ENCODE measurements at places on chromosomes 11 and 22. TPM values are rescaled to one million over a fixed set of nuclear protein-coding genes. Genes with fewer than 3 reads are reported as not detected.

VSIG10L2 gene
- total RNA-seq = not detected

SAA2 gene
- total RNA-seq = 4.9 TPM

FAM83F gene
- not detected for total RNA-seq

ANAPC15 gene
- 94.6 TPM for total RNA-seq

GAL3ST3 gene
- not detected for total RNA-seq

OR4D5 gene
- total RNA-seq = not detected

MB gene
- 3.9 TPM for total RNA-seq

KRTAP5-2 gene
- not detected for total RNA-seq

DNA sequence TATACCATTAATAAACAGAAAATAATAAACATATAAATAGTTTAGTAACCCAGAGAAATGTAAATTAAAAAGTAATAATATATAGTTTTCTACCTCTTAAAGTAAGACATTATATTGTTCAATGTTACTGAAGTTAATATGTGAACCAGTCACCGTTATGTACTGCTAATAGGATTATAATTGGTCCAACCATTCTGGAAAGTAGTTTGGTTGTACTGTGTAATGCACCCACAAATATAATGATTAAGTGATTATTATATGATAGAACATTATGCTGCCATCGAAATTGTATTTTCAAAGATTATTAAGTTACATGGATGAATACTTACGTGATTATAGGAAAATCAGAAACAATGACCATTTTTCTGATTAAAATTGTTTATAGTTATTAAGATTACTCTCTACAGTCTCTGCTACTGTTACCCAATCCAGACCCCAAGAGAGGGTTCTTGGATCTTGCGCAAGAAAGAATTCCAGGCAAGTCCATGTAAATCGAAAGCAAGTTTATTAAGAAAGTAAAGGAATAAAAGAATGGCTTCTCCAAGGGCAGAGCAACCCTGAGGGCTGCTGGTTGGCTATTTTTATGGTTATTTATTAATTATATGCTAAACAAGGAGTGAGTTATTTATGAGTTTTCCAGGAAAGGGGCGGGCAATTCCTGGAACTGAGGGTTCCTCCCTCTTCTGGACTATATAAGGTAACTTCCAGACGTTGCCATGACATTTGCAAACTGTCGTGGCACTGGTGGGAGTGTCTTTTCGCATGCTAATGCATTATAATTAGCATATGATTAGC, 50.1 kb downstream of the ACER3 start:
- no peak for DNase-seq

- DNase-seq = peak; percentile 22
Measured at GRCh38 chr22:22576244-22576988, 17.4 kb upstream of the PRAME start.

- no peak for DNase-seq
Measured at GRCh38 chr22:30243661-30244060, 2.9 kb downstream of the LIF start.

DNA sequence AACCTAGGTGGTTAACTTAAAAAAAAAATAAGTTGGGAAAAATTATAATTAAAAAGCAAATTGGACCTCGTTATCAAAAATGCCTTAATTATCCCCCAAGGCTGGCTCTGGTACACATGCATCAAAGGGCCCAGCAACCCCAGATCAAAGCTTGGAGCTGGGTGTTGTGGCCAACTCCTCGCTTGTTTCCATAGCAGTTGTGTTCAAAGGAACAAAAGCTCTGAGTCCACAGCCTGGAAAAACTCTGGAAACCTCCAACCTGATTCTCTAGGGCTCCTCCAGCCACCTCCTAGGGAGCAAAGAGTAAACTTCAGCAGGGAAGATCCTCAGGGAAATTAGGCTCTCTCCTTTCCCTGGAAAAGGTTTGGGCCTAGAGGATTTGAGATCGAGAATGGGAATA, 149.4 kb downstream of the NXPE2 start:
- no peak for DNase-seq

DNA sequence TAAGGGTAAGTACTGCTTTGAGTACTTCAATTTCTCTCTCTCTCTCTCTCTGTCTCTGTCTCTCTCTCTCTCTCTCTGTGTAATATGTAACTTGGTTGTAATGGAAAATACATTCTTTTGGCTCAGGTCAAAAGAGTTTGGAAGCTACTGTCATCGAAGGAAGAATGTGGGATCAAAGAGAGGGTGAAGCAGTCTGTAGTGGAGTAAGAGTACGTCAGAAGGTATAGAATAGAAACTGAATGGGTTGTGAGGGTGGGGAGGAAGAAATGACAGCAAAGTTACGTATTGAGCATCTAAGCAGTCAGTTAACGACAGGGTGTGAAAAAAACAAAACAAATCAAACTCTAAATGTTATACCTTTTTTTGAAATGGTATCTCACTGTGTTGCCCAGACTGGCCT, 10.0 kb downstream of the NCAM1 start:
- DNase-seq = no peak

DNA sequence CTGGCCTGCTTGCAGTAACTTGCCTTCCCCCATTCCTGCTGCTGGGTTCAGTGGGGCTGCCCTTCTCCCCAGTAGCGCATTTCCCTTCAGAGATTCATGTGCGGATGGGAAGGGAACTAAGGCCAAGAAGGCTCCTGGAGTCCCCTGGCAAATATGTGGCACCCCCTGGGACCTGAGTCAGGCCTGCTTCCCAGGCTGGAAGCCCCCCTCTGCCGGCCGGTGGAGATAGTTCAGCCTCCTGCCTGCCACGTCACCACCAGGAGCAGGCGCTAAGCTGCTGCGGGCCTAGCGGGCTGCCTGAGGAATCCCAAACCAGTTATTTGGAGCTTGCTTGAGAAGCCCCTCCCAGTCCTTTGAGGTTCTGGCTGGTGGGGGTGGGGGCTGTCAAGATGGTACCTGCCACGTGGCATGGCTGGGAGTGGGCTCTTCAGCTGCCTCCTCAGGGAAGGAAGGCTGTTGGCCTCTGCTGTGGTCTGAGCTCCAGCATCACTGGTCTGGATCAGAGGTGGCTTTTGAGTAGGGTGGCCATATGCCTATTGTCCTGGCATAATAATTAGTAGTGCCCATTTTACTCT, 2.0 kb downstream of the SERPINH1 start:
- peak; percentile 58 for DNase-seq

DNA sequence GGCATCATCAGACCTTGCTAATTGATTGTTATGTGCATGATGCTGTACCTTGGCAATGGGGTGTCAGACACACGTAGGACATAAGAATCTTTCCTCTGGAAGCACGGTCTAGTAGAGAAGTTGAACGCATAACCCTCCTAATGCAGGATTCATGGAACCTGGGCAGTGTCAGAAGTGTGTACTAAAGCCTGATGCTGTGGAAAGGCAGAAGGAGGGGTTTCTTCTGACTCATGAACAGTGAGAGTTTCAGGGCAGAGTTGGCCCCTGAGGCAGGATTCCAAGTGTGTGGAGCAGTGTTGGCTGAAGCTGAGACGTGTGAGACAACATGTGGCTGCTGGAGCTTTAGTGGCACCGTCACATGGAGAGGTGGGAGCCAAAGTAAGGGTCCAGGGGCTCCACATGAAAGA, 3.5 kb downstream of the PANX1 start:
- peak; percentile 36 for DNase-seq

DNA sequence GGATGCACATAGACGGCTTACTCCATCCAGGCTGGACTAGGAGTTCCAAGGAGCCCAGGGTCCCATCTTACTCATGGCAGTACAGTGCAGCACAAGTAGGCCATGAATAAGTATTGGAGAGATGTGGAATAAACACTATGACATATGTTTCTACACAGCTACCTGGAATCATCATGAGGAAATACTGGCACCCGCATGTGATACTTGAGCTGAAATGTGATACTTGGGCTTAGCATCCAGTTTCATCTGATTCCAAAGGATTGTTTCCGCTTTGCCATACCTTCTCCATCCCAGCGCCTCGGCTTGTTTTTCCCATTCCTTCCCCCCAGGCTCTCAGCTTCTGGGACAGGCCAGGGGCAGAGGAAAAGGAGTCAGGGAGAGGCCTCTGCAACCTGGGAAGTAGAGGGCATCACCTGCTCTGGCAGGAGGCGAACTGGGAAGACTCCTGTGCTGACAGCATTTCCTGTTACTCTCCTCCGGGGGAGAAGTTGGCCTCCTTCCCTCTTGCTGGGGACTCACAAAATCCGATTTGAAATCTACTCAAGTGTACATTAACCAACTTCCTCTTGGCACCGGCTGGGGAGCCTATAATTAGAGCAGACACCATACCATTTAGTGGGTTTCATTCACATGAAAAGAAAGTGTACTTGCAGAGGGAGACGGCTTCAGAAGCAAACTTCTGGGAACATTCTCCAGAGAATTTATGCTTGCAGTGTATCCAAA, 187.8 kb downstream of the MIAT start:
- no peak for DNase-seq

DNA sequence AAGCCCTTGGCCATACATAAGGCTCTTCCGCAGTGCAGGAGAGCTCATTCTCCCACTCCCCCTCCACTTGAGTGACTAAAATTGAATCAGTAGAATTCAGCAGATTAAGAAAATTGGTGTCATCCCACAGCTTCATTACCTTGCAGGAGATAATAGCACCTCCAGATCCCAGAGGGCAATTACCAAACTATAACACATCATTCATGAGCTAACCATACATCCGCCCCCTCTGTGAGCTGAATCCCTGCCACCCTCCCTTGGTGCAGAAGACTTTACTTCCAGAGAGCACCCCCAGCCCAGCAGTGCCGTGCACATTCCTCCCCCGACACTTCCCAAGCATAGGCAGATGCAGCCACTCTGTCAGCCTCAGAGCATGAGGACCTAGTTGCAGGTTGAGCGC, 496.5 kb upstream of the B3GAT1 start:
- DNase-seq = no peak

- DNase-seq = peak; percentile 27
Measured at GRCh38 chr11:107856981-107857517, 1.5 kb downstream of the SLC35F2 start.

DNA sequence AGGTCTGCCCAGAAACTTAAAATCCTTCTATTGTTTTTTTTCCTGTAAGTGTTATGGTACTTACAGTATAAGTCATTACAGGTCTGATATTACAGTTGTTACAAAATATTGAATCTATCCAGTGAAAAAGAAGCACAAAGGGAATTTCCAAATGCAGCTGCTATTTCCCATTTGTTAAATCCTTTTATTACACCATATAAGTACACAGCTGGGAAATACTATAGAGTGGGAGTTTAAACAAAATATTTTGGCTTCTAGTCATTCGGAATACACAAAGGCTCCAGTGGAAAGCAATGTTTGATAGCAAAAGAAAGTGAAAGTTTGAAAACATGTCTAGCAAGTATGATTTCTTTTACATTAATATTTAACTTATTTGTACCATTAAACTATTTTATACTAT, 18.0 kb downstream of the SOX6 start:
- no peak for DNase-seq

DNA sequence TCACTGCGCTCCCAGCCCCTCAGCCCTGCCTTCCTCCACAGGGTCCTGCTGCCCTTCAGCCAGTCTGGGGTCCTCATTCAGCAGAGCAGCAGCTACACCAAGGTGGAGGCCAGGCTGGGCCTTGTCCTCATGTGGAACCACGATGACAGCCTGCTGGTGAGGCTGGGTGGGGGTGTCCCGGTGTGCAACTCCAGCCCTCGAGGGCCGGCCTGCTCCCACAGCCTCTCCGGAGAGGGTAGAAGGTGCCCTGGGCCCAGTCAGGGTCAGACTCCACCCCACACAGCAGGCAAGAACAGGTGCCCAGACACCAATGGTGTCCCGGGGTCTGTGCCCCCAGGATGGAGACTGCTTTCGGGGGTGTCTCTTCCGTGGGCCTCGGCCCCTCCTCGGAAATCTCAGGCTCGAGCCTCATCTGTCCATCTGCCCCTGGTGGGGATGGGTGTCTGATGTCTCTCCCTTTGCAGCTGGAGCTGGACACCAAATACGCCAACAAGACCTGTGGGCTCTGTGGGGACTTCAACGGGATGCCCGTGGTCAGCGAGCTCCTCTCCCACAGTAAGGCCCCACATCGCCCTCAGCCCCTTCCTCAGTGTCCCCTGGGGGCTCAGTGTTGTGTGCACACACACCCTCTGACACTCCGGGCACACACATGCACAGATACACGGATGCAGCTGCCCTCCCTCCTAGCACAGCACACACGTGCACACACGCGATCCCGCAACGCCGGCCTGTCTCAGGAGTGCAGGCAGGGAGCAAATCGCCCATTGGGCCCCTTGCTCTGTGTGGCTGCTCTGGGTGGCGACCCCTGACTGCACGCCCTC, 4.9 kb downstream of the MUC5AC start:
- DNase-seq = no peak

- no peak for DNase-seq
Measured at GRCh38 chr11:121800240-121800639, 315.8 kb downstream of the BLID start.

GRCh38 chr11:77411137-77411707, 62.7 kb downstream of the PAK1 start:
- peak; percentile 20 for DNase-seq

DNA sequence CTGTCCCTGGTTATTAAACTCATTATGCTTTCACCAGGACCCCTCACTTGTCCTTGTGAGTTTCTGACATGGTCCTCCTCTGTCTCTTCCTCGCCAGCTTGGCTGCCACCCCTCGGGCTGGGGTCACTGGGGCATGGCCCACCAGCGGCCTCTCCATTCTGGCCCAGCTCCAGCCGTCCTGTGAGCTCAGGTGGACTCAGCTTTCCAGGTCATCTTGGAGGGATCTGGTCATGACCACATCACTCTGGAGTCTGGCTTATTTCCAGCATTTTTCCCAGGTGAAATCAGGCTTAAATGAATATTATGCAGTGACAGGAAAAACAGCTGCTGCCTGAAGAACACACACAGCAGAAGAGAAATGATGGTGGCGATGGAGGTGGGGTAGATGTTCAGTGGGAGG, 224.5 kb downstream of the ADAMTS15 start:
- DNase-seq = no peak

DNA sequence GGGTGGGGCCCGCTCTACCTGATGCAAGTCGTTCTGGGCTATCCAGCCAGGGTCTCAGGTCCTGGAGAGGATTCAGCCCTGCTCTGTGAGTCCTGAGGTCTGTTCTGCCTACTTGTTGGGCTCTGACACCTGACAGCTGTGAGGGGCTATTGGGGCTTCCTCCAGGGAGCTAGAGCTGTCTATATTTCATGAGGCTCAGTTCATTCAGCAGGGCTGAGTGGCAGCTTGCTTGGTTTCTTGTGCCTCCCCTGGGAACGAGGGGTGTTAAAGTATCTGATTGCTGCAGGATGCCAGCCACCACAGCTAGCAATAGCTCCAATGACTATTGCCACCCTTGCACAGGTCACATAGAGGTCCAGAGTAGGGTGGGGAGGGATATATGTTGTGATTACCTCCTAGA, 26.7 kb downstream of the INSC start:
- no peak for DNase-seq

- peak; percentile 76 for DNase-seq
Measured at GRCh38 chr11:130781931-130782330, 134.3 kb downstream of the SNX19 start.

DNA sequence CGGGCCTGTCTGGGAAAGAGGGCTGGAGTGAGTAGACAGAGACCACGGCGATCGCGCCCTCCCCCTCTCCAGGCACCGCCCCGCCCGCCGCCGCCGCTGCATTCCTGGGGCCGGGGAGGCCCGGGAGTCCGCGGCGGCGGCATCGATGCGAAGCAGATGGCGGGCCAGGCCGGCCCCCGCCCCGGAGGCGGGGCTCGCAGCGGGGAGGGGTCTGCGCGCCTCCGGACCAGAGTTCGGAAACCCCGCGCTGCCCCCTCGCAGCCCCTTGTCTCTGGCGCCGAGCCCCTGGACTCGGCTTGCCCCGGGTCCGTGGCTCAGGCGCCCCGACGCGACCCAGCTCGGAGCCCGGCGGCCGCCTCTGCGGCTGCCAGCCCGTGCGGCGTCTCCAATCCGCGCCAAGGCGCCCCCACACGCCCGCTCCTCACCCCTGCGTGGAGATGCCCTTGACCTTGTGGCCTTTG, 1.3 kb downstream of the SCARF2 start:
- no peak for DNase-seq
